Left renal pelvis (tissue), 4 donors: ENCODE measurements at places on chromosomes 2 and 18. TPM values are rescaled to one million over a fixed set of nuclear protein-coding genes. Genes with fewer than 3 reads are reported as not detected.

CHPF gene
- polyA plus RNA-seq = 27.4 TPM

FHOD3 gene
- 37.8 TPM for polyA plus RNA-seq

BCL11A gene
- 14.6 TPM for polyA plus RNA-seq

UGT1A9 gene
- polyA plus RNA-seq = 5.0 TPM

SERPINB3 gene
- 0.11 TPM for polyA plus RNA-seq

PAX8 gene
- polyA plus RNA-seq = 528 TPM

SFTPB gene
- 0.05 TPM for polyA plus RNA-seq

EPHA4 gene
- polyA plus RNA-seq = 54.0 TPM

CDK15 gene
- polyA plus RNA-seq = 1.5 TPM

TMEM17 gene
- polyA plus RNA-seq = 5.9 TPM

ANAPC1 gene
- 29.3 TPM for polyA plus RNA-seq

PPP1CB gene
- polyA plus RNA-seq = 161 TPM

WDR35 gene
- 28.5 TPM for polyA plus RNA-seq

ARHGAP25 gene
- 7.9 TPM for polyA plus RNA-seq

ANKRD29 gene
- polyA plus RNA-seq = 2.9 TPM

DSG4 gene
- 0.04 TPM for polyA plus RNA-seq

SPR gene
- polyA plus RNA-seq = 9.0 TPM

FAM124B gene
- polyA plus RNA-seq = 2.1 TPM

LBX2 gene
- 1.3 TPM for polyA plus RNA-seq

LRP1B gene
- 1.1 TPM for polyA plus RNA-seq

CHAC2 gene
- polyA plus RNA-seq = 3.6 TPM

CDKL4 gene
- 0.19 TPM for polyA plus RNA-seq

UGT1A4 gene
- not detected for polyA plus RNA-seq

CCDC102B gene
- 8.5 TPM for polyA plus RNA-seq

EHD3 gene
- 30.5 TPM for polyA plus RNA-seq

ARL4C gene
- 7.2 TPM for polyA plus RNA-seq

GCA gene
- 35.5 TPM for polyA plus RNA-seq

TFCP2L1 gene
- 60.3 TPM for polyA plus RNA-seq

SIX2 gene
- polyA plus RNA-seq = 31.9 TPM

PRKAG3 gene
- not detected for polyA plus RNA-seq

FBXO15 gene
- 1.0 TPM for polyA plus RNA-seq

HOXD13 gene
- 0.24 TPM for polyA plus RNA-seq

IL1F10 gene
- not detected for polyA plus RNA-seq

RETREG2 gene
- polyA plus RNA-seq = 118 TPM

TLX2 gene
- polyA plus RNA-seq = 0.08 TPM

LCLAT1 gene
- 11.2 TPM for polyA plus RNA-seq

SPP2 gene
- polyA plus RNA-seq = not detected

PDIA6 gene
- 388 TPM for polyA plus RNA-seq

MLPH gene
- polyA plus RNA-seq = 6.5 TPM

PLCD4 gene
- polyA plus RNA-seq = 10.0 TPM

PDE11A gene
- 8.3 TPM for polyA plus RNA-seq

TUBB8B gene
- 0.14 TPM for polyA plus RNA-seq

SNORC gene
- 2.0 TPM for polyA plus RNA-seq

NDC80 gene
- polyA plus RNA-seq = 28.6 TPM

CDH2 gene
- polyA plus RNA-seq = 71.2 TPM

CRACDL gene
- 3.2 TPM for polyA plus RNA-seq

MC2R gene
- polyA plus RNA-seq = not detected

FER1L5 gene
- polyA plus RNA-seq = 1.3 TPM

FAM237A gene
- not detected for polyA plus RNA-seq
